ENCODE measurements at places on chromosomes 7 and 10.
A peak's percentile ranks its signal among the peaks of the same experiment; 100 is the strongest.

DNA sequence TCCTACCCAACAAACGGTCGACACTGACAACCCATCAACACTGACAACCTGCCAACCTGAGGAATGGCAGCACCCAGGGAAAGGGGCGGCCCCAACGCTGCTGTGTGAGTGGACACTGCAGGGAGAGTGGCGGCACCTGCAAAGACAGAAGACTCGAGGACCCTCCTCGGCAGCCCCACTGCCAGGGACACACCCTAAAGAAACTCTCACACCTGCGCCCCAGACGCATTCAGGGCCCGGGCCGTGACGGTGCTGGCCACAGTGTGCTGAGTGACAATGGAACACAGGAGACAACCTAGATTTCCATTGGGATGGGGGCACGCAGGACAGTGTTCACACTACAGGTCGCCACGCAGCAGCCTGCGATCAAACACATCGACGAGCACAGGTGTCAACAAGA lies 3.6 kb downstream of the CAMK2B start:
- no peak for DNase-seq

GRCh38 chr7:147524726-147525250 lies 1065.8 kb upstream of the C7orf33 start:
- DNase-seq: no peak

GRCh38 chr7:24979470-24979862 lies 512 bp downstream of the OSBPL3 start:
- no peak for DNase-seq

GRCh38 chr7:18356191-18356645 lies 139.3 kb upstream of the HDAC9 start:
- peak; percentile 24 for DNase-seq

- DNase-seq: no peak
These were observed 43.0 kb downstream of the ELMO1 start for GRCh38 chr7:37405603-37406122.

DNA sequence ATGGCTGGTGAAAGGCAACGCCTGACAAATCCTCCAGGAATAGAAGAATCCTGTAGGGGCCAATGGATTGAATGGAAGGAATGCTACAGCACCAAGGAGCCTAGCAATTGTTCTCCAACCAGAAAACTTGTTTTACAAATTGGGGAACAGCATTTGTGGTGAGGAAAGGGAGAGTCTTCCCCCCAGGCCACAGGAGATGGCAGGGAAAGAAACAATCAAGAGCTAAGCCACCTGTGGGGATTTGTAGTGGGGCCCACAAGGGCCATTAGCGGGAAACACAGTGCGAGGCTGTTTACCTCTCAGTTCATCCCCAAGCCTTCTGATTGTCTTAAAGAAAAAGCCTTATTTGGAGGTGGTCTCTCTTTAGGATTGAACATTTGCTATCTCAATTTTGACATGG lies 48.5 kb upstream of the KCNMA1 start:
- no peak for DNase-seq

GRCh38 chr7:55147101-55147500 lies 128.3 kb downstream of the EGFR start:
- DNase-seq: no peak

- DNase-seq: peak; percentile 74
These were observed 537.1 kb upstream of the FOXK1 start for GRCh38 chr7:4144811-4145510.

- DNase-seq: no peak
These were observed 15.5 kb downstream of the ARMH3 start for GRCh38 chr10:102040305-102041050.

DNA sequence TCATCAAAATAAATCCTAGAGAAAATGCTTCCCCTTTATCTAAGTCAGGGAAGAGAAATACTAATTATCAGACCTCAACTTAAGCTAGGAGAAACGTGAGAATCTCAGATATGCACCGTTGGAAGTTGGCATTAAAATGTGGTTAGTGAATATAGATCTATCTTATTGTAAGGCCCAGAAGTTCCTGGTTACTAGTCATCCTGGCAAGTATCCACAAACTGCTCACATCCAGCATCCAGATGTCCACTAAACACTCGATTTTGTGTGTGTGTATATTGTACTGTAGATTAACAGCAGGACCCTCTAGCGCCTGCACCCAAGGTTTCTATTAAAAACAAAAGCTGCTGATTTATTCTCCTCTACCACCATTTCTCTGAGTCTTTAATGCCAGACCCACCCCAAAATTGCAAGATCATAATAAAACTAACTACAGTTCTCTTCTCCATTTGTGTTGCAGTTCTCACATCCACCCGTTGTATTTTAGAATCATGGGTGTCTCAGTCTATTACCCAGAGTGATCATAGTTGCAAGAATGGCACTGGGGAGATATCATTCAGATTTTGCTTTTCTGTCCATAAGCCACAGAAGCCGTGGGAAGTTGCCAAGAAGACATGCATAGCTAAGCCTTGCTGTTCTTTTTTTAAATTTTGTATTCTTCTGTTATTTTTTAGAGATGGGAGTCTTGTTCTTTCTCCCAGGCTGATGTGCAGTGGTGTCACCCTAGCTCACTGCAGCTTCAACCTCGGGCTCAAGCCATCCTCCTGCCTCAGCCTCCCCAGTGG lies 165.4 kb downstream of the KIAA1217 start:
- peak; percentile 65 for DNase-seq

- DNase-seq: no peak
These were observed 61.0 kb downstream of the MEOX2 start for GRCh38 chr7:15625466-15625865.

GRCh38 chr10:130000918-130001317 lies 36.8 kb upstream of the EBF3 start:
- DNase-seq: no peak

DNA sequence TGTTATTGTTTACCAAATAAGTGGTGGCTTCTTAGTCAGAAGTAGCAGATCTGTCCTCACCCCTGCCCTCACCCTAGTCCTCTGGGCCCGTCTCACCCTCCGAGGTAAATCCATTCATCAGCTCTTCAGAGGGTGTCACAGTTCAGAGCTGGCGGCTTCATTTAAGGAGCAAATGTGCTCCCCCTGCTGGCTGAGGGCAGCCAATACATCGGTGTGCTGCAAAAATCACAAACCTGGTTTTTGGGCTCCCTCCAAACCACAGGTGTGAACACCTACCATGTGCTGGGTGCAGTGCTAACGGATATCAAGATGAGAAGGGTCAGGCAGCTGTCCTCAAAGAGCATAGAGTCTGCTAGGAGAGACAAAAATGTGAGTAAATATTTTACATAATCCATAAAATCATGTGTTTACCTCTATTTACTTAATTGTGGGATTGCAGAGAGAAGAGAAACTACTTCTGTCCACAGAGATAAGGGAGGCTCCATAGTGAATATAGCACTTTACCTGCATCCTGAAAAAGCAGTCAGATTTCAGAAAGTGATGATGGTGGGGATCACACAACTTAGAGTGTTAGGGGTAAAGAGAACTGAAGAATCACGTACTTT lies 15.5 kb upstream of the CRTAC1 start:
- DNase-seq: no peak

DNA sequence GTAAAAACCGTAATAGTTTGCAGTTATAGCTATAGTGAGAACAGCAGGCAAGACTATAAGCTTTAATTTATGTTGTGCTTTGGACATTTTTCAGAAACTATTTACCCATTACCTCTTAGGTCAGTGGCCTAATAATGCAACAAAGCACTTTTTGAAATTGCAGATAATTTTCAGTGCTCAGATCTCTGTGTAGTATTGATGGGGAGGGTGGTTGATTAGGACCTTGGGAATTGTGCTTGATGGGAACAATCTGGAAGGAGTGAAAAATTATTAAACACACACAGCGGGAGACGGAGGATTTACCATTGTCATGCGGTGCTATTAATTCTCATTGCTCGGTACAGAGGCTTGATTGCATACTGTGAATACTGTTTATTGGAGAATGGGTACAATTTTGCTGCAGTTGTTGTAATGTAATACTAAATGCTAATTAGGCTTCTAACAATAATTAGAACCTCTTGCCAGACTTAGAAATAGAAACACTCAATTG lies 304.8 kb downstream of the LRMDA start:
- no peak for DNase-seq

Data from skin of body (tissue), 3 donors.